ENCODE measurements at places on chromosomes 2 and 18.

DNA sequence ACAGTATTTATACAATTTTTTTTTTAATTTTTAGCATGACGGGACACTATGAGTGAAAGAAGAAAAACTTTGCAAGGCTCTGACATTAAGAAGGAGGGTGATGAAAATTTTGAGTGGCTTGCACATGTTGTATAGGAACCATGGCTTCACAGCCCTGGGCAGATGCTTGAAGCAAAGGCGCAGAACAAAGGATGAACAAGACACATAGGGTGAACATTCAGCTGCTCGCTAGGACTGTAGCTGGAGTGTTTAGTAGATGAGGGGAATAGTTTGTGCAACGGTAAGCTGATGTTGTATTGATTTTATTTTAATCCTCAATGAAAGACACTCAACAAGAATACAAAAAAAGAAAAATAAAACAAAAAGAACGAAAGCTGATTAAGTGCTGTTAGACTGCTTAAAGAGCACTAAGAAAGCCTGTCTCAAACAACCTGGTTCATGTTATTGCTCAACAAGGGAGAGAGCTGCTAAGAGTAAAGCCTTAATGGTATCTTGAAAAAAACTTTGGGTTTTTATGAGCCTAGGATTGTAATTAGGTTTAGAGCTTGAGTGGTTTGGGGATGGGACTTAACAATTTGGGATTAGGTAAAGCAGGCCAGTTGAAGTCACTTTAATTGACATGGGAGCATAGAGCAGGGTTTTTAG, 41.2 kb upstream of the GCFC2 start:
- no peak for DNase-seq

- no peak for DNase-seq
Observed at GRCh38 chr2:160352500-160352899, 141.1 kb downstream of the RBMS1 start.

DNA sequence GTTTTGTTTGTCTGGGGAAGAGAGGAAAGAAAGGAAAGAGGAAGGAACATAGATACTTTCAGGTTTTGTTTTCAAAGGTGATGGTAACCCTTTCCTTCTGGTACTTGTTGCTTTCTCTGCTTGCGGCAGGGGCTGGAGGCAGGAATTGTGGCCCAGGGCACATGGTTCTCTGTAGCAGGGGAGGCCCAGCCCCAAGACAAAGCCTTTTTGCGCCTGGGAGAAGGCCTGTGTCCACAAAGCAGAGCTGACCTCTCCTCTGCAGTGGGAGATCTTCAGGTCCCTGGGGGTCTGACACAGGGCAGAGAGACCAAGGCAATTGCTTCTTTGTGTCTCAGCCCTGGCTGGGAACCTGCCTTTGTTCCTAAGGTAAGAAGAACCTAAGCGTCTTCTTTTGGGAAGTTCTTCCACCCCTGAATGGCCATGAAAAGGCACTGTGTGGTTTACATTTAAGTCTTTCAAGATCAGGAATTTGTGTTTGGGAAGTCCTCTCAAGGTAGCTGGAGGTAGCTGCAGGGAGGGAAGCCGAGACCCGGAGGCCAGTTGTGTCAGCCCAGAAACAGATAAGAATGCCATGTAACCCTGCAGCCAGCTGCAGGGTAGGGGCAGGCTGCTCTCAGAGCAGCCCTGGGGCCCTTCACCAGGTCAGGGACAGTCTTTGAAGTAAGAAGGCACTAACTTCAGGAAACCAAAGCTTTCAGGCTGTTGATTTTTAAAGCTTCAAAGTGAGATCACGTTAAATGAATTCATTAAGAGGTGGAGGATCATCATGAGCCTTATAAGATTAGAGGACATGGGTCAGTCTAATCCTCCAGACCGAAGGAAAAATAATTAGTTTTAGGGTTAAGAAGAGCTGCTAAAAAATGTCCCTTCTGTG, 119.3 kb downstream of the STPG4 start:
- DNase-seq: no peak

DNA sequence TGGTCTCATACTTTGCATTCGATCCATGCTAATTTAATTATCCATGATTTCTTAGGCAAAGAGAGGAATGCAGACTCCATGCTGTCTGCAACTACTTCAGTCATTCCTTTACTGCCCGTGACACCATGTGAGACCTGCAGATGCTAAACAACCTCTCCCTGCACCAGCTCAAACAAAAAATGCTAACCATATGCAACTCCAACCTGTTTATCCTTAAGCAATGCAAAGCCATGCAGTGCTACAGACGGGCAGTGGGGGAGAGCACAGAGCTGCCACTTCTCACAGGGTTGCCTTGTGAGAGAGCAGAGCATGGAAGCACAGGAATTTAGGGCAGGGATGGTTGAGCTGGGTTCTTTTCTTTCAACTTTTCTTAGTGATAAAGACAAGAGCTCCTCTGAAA, 74.9 kb upstream of the KLHL14 start:
- no peak for DNase-seq

DNA sequence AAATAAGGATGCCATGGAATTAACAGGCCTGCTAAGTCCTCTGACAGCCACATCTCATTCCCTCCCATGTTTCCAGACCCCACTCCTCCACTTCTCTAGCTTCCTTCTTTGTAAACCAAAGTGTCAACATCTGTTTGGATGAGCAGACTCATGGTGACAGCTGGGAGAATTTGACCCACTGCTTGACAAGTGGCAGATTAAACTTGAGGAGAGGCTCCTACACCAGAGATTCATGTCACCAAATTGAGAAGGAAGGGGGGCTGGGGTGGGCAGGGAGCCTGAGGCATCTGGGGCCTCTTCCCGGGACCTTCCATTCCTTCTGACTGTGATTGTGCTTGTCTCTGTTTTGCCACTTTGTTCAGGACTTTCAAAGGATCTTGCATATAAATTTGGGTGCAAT, 41.0 kb upstream of the IGFBP5 start:
- DNase-seq: no peak

GRCh38 chr2:128228894-128229293, 89.8 kb downstream of the HS6ST1 start:
- DNase-seq: no peak

- DNase-seq: no peak
Observed at GRCh38 chr2:134368009-134368817, 114.3 kb downstream of the MGAT5 start.

DNA sequence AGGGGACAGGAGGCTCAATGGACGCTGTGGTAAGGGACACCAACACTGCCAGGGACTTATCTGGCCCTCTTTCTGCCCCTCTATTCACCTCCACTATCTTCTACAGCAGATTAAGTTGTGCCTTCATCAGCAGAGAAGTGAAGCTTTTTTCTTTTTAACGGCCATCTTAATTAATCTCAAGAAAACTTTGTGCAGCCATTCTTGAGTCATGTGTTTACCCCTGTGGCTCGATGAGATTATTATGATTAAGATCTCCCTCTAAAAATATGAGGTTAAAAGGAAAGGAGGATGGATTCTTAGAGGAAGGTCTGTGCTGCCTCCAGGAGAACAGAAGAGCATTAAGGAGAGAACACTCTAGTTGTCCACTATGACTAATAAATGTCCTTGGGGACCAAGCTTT, 32.4 kb upstream of the DSC1 start:
- DNase-seq: no peak

- DNase-seq: no peak
Observed at GRCh38 chr2:20427931-20428526, 18.8 kb upstream of the RHOB start.

DNA sequence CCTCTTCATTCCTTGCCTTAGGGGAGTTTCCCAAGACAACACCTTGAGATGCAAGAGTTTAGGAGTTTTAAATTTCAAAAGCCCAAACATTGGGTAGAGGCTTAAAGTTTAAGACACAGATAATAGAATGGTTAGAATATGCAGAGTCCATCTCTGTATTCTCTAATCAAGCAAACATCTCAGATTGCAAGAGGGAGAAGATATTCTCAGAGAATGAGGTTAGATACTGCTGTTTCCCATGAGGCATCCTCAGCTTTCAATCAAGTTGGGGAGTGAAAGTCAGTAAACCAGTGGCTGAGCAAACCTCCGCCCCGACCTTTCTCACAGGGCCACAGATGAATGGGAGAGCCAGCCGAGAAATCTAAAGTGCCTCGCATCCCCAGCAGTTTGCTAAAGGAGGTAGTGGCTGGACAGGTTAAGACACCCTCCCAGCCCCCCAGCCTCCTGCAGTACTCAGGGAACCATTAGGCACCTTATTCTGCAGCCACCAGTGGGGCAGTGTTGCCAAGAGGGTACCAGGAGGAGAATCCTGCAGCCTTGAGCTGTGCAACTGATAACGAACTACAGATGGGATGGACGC, 30.0 kb downstream of the FBXO36 start:
- DNase-seq: no peak

GRCh38 chr2:189176516-189176915, 3.0 kb downstream of the COL5A2 start:
- no peak for DNase-seq

DNA sequence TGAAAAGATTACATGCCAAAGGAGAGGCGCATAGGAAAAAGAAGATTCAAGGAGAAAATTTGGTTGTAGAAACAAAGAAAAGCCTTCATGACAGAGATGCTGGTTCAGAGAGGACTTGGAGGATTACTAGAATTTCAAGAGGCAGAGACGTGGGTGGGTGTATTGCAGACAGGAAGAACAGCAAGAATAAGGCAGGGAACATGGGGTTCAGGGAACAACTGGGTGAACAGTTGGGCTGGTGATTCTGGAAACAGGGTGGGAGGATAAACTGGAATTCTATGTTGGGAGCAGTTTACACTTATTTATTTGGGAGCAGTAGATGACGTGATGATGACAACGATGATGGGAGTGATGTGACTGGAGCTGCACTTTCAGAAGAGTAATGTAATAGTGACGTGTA, 18.4 kb upstream of the GMCL1 start:
- DNase-seq: no peak

GRCh38 chr2:86383844-86384243, 46.4 kb upstream of the REEP1 start:
- no peak for DNase-seq

DNA sequence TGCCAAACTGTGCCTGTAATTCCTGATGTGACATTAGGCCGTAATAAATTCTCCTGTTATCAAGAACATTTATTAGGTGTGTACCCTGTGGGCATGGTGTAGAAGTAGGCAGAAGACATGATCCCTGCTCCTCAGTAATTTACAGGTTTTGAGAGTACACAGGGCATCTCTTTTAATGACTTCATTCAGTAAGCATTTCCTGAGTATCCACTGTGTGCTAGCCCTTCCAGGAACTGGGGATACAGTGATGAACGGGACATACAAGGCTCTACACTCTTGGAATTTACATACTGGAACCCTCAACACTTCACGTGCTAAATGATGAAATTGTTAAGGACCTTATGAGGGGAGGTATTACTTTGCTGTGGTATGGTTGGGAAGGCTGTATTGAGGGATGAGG, 30.2 kb downstream of the DIS3L2 start:
- no peak for DNase-seq

DNA sequence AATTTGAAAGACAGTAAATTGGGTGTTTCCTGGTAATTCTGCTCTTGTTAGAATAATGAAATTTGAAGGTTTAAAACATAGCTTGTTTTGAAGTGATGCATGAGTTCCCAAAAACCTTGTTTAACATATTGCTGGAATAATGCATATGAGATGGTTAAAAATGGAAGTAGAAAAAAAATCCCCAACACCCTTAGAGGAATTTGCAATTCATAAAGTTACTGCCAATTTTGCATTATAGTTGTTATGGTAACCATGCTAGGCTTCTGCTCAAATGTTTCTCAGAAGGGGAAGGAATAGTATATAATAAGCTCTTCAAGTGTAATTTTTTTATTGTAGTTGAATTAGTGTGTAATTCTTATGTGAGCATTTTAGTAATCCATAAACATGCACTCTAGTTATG, 49.1 kb downstream of the FASTKD2 start:
- DNase-seq: no peak

DNA sequence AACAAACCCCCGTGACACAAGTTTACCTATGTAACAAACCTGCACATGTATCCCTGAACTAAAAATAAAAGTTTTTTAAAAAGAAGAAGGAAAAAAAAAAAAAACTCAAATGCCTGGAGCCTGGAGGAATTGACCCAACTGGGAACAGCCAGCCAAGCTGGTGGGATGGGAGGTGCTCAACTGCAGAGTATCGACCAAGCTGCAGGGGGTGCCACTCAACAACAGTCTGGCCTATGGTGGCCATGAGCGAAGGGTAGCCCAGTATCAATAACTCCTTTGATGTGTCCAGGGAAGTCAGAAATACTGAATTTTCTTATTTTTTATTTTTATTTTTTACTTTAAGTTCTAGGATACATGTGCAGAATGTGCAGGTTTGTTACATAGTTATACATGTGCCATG, 310.3 kb upstream of the DLGAP1 start:
- no peak for DNase-seq

- no peak for DNase-seq
Observed at GRCh38 chr2:168830958-168831357, 28.5 kb downstream of the NOSTRIN start.

DNA sequence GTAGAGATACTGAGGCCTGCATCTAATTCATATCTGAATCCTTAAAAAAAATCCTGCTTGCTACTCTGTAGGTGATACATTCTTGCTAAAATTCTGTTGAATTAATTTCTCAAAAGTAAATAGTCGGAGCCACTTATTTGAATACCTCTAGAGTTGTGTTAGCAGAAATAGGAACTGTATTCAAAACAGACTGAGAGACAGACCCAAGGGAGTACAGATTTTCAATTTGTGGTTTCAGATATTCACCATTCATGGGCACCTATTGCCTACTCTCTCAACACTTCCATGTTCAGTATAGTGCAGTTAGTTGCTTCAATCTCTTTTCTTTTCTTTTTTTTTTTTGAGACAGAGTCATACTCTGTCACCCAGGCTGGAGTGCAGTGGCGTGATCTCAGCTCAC, 46.6 kb upstream of the CTLA4 start:
- DNase-seq: no peak

GRCh38 chr18:46335534-46336101, 231.4 kb downstream of the HAUS1 start:
- no peak for DNase-seq

DNA sequence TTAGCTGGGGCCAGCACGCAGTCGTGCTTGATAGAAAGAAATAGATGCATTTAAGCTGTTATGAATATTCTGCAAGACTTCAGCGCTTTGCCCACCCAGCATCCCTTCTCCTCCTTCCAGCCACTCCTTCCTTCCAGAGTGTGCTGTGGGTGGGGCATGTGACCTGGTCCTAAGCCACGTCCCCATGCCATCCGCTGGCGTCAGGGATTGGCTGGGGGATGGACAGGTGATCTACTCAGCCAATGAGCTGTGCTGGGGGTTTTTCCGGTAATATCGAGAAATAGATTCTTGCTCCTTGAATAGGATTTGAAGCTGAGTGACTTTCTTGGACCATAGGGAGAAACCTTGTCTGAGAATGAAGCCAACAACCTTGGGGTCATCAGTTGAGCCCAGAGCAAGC, 4.8 kb upstream of the ZAP70 start:
- DNase-seq: no peak

- DNase-seq: no peak
Observed at GRCh38 chr2:108458082-108458481, 9.1 kb downstream of the GCC2 start.

GRCh38 chr2:119149611-119150010, 8.9 kb downstream of the C1QL2 start:
- no peak for DNase-seq
